ENCODE measurements at places on chromosomes 12 and 14.

- no peak for DNase-seq
Measured at GRCh38 chr14:75928690-75929181, 53.1 kb downstream of the TGFB3 start.

DNA sequence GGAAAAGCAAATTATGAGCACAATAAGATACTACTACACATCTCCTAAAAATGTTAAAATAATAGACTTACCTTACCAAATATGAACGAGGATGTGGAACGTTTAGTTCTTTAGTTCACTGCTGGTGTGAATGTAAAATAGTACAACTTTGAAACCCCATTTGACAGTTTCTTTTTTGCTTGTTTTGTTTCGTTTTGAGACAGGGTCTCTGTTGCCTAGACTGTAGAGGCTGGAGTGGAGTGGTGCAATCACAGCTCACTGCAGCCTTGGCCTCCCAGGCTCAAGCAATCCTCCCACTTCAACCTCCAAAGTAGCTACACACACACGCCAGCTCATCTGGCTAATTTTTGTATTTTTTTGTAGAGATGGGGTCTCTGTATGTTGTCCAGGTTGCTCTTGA, 136.4 kb upstream of the FAR2 start:
- no peak for DNase-seq

DNA sequence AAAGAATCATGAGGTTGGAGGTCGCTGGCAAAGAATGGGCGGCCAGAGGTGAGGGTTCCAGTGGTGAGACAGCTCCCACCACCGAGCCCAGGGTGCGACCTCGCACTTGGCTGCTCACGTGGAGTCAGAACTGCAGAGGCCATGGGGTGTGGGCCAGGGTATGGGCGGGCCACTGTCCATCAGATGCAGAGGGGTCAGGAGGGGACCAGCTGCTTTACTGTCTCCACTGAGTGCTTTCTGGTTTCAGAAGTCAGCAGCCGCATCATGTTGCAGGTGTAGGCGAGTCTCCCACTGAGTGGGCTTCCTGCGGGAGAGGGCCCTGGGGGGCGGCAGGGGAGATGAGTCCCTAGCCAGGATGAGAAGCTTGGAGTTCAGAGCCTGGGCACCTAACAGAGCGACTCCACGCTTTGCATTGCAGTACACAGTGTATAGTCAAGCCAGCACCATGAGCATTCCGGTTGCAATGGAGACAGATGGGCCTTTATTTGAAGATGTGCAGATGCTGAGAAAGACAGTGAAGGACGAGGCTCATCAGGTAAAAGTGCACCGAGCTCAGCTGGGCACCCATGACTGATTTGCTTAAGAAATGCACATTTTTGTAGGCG, 46.9 kb upstream of the DYNC1H1 start:
- no peak for DNase-seq

DNA sequence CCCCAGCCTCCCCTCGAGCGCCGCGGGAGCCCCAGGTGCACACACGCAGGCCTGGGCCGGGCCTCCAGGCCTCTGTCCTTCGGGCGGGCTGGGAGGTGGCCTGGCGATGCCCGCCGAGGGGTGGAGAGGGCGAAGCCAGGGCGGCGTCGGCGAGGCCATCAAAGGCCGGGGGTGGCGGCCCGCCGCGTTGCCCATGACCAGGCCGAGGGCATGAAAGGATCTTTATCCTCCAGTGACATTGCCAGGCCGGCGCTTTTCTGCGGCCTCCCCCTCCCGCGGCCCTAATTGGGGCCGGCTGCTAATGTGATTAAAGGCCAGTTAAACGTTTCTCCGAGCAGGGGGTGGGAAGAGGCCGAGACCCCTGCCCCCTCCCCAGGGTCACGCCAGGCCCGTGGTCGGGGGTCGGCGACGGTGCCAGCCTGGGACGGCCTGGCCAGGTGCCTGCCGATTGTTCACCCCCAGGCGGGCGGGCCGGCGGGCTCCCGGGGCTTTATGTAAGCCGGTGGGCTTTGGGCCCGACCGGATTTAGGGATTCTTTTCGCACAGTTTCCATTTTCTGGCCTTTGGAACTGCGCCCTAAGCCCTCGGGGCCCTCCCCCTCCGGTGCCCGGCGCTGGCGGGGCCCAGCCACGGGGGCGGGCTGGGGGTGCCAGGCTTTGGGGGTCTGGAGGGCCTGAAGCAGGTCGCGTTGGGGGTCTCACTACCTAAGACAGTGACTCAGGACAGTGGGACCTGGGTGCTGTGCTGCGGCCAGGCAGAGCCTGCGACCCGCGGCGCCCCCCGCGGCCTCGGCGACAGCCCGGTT, 103.2 kb upstream of the DIO3 start:
- DNase-seq, result no peak

DNA sequence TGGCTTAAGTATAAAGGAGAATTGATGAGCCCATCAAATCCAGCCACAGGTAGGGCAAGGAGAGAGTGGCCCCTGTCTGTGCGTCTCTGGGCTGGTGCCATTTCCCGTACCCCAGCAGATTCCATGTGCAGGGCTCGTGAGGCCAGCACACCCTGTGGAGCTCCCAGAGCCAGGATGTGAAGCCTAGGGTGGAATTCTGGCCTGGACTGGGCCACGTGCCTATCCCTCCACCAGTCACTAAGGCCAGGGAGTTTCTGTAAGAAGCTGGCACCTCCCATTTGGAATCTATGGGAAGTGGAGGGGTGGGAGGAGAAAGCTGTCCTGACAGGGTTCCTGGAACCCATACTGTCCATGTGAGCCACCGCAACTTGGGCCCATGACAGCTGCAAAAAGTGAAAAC, 148.5 kb downstream of the FOXN3 start:
- no peak for DNase-seq

- DNase-seq, result no peak
Measured at GRCh38 chr12:64034901-64035576, 187.1 kb downstream of the KICS2 start.
